ENCODE measurements at places on chromosomes 11 and 22.

DNA sequence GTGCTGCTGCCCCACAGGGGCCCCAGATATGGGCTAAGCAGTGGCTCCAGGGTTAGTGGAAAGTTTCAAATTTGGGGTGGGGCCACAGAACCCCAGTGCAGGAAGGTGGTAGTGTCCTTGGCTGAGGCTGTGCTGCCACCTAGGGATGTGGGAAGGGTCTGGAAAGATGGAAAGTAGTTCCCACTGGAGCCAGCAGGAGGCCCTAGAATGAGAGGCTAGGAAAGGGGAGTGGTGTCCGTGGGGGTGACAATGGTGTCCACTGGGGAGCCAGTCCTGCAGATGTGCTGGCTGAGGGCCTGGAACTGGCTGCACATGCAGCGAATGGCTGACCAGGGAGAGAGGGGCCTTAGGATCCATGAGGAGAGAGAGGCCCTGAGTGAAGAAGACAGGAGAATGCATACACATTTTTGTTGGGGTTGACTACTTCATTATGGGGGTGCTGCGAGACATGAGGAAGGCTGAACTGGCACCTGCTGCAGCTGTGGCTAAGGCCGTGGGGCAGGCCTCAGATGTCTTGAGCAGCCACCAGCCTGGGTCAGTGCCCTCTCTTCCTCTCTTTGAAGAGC lies 21.1 kb downstream of the RFPL3 start:
- DNase-seq, result peak; percentile 71

- no peak for DNase-seq
Observed at GRCh38 chr11:117126223-117126965, 17.7 kb upstream of the PAFAH1B2 start.

DNA sequence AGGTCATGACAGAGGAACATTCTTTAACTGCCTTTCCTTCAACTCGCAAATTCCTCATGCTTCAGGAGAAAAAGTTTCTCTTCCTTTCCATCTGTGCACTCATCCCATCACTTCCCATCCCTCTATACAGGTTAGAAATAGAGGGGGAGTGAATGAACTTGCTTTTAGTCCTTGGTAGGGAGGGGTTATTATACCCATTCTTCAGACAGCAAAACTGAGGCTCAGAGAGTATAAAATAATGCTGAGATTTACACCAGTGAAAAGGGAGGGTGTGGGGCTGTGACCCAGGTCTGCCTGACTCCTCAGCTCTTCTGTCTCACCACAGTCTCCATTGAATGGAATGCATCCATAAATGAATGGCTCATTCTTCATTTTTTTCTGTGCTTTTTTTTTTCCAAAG lies 109.4 kb upstream of the RCN1 start:
- DNase-seq, result no peak

- DNase-seq, result peak; percentile 85
Observed at GRCh38 chr11:104164028-104164520, at the start of gene PDGFD. Gene PDGFD (minus strand): TSS chr11:104164147.

DNA sequence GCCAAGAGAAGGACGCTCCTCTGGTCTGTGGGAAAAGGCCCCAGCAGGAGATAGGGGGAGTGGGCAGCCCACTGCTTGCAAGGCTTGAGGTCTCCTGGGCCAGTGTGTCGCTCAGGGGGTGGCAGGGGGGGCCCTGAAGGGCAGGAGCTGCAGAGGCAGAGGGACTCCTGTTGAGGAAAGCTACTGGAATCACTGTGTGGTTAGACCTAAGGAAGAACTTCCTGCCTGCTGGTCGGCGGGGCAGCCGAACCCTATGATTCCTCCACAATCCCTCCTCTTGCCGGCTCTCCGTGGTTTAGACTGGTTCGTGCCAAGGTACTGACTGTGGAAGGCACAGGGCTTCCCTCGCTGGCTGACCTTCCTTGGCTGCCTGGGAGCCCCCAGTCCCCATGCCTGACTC lies 6.2 kb downstream of the GP1BB start:
- DNase-seq, result no peak

GRCh38 chr11:88544656-88545280 lies 207.2 kb upstream of the CTSC start:
- DNase-seq, result no peak

DNA sequence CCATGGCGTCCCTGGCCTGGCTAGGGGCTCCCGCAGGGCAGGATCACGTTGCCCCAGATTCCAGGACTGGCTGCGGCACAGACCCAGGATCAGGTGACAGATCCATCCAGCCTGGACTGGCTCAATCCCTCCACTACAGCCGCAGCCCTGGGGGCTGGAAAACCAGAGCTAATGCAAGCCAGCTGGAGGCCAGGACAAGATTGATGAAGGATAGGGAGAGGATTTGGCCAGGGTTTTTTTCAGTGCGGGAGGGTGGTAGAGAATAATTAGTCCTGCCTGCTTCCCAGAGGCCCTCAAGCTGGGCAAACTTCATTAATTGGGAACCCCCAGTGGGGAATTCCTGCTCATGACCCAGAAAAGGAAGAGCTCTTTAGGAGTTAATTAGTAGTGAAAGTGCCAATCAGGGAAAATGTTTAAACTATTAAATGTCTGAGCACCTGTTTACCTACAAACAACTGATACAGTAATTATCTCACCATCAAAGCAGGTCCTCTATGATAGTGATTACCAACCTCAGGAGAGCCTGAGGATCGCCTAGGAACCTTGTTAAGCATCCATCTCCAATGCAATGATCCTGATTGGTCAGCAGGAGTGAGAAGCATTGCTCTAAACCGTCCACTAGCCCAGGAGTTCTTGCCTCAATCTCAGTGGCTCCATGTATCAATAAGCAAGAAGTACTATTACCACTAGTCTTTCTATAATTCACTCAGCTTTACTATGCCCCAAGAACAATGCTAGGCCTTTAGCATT lies 33.0 kb upstream of the MYOD1 start:
- DNase-seq, result no peak

DNA sequence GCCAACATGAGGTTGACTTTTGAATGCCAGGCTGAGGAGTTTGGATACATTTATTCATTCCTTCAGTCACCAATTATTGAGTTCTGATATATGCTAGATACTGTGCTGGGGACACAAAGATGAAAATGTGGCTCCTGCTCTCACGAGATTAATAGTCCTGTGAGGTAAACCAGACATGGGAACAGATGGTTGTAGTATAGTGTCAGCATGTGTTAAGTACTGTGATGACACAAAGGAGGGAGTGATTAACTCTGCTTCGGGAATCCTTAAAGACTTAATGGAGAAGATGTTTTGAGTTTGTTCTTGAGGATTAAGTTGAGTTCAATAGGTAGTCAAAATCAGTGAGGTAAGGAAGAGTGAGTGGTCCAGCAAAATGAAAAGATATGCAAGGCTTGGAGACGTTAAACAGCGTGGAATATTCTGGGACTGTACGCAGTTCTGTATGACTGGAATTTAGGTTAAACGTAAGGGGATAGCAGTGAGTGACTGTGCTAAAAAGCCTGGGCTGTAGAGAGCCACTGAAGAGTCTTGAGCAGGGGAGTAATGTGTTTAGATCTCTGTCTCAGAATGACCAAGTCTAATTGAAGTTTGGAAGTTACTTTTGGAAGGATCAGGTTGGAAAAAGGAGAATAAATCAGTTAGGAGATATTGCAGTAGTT lies 11.8 kb downstream of the RNF121 start:
- no peak for DNase-seq

- DNase-seq, result peak; percentile 54
Observed at GRCh38 chr22:46267431-46268279, at the start of gene TTC38. Gene TTC38 (plus strand): TSS chr22:46268008. CDS start chr22:46268040, 32 bp downstream.

GRCh38 chr11:27701355-27702105 lies 1.3 kb upstream of the BDNF start:
- peak; percentile 51 for DNase-seq

DNA sequence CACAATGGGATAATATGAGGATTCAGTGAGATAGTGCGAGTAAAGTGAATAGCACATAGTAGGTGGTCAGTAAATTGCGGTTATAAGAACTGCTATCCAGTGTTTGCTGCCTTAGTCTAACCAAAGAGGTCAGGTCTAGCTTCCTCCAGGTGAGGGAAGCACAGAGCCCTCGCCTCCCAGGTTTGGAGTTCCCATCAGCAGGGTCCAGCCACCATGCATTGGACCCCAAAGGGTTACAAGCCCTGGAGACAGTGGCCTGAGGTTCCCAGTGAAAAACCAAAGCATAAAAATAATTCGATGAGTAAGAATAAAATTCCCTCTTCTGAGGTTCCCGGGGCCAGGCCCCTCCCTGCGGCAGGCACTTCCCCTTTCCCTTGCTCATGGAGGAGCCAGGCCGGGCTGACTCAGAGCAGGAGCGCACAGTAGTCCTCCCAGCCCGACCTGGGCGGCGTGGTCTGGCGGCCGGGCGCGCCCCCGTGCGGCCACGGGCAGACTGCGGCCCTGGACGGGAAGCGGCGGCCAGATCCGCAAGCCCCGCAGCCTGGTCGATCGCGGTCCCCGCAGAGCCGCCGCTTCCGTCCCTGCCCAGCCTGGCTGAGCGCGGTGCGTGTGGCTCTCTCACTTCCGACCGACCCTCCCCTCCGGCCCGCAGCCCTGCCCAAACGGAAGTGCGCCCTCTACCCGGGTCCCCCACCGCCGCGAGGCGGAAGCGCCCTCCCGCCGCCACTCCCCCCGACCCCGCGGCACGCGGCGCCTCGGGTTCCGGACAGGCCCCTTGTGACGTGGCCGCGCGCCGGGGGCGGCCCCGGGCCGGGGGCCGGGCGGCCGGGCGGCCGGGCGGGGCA lies at the start of gene SLC39A13:
Gene SLC39A13 (plus strand): TSS at position 845 of the 845 bp plus-strand sequence. CDS start 1,505 bp downstream, outside the sequence.
- peak; percentile 98 for DNase-seq

DNA sequence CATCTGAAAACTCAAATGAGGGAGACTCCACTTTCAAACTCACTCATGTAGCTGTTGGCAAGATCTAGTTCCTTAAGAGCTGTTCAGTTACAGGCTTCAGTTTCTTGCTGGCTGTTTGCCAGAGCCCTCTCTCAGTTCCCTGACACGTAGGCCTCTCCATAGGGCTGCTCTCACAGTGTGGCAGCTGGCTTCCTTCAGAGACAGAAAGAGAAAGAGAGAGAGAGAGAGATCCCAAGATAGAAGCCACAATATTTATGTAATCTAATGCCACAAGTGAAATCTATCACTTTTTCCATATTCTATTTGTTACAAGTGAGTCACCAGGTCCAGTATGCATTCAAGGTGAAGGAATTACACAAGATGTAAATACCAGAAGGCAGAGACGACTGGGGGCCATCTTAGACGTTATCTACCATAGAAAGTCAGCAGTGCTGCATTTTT lies 168.8 kb downstream of the RCN1 start:
- no peak for DNase-seq

GRCh38 chr22:37233751-37234631 lies 10.1 kb downstream of the RAC2 start:
- DNase-seq, result no peak

DNA sequence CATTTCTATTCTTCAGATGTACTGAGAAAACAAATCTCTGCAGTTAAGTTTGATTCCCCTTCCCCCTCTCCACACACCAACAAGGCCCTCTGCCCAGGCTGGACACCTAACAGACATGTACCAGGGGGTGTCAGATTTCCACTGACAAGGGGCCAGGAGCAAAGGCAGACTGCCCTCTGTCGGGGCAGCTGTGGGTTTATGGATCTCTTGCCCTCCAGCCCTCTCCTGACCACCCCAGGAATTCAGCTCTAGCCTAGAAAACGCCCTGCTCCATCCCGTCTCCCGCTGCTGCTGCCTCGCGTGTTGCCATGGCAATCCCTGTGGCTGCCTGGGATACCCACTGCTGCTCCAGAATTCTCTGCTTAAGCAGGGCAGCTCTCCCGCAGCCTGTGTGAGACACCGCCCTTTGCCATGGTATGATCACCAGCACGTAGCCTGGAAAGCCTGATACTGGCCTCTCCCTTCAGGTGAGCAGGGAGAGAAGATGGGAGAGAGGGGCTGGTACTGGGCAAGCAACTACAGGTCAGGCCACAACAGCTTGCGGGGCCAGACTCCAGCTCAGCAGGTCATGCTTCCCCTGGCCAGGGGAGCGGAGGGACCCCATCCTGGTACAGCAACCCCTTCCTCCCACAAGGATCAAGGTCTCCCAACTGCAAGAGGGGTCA lies 41.6 kb downstream of the BUD13 start:
- DNase-seq, result no peak

- DNase-seq, result no peak
Observed at GRCh38 chr11:61162092-61162941, 1.1 kb upstream of the VPS37C start.

DNA sequence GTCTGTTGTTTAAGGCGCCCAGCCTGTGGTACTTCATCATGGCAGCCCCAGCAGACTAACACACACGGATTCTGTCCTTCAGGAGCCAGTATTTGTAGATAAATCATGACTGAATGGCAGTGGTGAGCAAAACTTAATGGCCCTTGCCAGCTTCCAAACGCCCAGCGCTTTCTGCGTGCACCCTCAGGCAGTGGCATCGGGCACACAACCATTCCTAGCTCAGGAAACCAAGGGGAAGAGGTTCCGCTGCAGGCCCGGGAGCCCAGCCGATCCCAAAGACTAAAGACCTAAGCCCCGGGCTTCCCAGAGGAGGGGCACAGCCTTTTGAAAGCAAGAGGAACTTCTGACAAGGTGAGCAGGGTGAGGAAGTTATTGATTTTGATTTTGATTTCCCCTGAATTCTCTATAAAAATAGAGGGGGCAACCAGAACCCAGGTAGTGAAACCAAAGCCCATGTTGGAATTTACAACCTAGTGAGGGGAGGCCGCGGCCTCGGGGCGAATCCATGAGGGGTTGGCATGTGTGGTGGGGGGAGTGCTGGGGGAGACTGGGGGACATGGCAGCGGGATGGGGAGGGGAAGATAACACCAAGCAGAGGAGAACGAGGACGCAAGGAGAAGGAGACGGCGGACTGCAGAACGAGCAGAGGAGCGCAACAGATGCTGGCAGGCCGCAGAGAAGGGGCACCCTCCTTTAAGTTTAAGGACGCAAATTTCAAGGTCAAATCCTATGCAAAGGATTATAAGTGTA lies 79.9 kb upstream of the SEPTIN5 start:
- DNase-seq, result no peak

DNA sequence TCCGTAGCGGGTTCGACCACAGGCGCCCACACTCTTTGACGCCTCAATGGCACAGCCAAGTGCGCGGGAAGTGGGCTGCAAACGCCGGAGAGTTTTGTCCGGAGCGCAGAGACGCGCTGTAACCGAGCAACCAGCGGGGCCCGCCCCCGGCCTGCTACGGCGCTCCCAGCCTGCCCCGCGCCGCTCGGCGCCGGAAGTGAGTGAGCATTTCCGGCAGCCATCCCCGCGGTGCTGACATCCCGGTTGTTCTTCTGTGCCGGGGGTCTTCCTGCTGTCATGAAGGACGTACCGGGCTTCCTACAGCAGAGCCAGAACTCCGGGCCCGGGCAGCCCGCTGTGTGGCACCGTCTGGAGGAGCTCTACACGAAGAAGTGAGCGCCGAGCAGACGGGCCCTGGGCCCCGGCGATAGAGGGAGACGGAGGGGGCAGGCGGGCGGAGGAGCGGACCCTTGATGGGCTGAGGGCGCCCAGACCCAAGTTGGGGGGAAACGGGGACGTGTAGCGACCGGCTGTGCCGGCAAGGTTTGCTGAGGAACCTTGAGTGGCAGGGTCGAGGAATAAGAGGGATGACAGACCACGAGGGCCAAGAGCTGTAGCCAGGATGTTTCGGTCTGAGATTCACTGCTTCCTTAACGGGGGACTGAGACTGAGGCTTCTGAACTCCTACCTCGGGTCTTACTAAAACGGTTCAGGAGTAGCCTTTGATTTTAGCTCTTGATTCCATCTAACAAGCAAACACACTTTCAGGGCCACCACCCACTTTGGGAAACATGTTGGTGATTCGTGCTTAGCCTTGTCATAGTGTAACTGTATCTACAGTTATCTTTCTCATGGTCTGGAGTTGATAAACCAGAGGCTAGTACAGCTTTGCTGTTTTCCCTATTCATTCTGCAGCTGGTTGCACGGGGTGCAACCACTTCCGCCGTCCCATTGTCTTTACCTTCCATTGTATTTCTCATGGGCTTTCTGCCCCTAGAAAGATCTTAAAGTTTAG lies at the start of gene PSMD13:
Gene PSMD13 (plus strand): TSS at position 203 of the 994 bp plus-strand sequence. CDS start 74 bp downstream, at position 277.
- DNase-seq, result peak; percentile 76

All from dermis microvascular lymphatic vessel endothelial cell (primary cell).